ENCODE measurements at places on chromosomes 3 and 15.
A peak's percentile ranks its signal among the peaks of the same experiment; 100 is the strongest.

- DNase-seq = no peak
Observed at GRCh38 chr3:131485119-131485518, 17.7 kb downstream of the MRPL3 start.

DNA sequence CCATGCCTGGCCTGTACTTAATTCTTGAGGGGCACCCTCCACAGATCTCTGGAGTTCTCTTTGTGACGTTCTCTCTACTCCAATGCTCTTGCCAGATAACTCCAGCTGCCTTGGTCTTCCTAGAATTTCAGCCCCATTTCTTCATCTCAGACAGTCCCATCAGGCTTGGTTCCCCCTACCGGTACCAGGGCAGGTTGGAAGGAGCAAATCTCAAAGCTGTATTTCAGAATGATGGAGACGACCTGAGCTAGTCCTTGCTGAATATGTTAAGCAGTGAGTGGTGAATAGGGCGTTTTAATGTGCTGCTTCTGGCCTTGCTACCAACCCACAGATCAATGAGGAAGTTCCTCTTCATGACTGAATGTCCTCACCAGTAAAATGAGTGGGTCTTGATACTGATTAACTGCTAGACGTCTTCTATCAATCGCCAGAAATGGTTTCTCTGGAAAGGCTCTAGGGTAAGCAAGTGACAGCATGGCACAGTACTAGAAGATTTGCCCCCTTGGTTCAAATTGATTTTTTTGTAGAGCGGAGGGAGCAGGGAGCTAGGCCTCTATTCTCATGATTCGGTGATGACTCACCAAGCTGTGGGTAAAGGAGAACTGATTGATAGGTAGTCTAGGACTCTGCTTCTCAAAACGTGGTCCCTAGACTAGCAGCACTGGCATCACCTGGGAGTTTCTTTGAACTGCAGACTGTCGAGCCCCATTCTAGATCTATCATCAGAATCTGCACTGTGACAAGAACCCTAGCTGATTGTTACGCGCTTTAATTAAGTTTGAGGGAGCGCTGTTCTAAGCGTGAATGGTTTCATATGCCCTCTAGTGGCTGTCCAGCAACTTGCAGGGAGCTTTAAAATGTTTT, 67.8 kb downstream of the UBP1 start:
- DNase-seq = peak; percentile 16

DNA sequence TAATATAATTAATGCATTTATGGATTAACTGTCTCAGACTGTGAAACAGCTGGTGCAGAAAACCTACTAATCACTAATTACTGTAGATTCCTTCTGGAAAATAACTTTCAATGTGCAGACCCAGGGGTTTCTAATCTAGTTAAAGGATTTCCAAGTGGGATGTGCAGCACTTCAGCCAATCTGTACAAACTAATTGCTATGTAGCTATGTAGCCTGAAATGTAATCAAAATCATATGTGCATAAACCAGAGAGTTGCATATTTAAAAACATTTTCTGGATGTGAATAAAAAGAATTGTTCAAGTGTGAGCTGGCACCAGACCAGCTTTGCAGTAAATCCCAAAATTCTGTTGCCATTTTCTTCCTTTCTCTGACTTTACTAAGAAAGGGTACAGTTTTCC, 127.5 kb upstream of the CD96 start:
- no peak for DNase-seq

DNA sequence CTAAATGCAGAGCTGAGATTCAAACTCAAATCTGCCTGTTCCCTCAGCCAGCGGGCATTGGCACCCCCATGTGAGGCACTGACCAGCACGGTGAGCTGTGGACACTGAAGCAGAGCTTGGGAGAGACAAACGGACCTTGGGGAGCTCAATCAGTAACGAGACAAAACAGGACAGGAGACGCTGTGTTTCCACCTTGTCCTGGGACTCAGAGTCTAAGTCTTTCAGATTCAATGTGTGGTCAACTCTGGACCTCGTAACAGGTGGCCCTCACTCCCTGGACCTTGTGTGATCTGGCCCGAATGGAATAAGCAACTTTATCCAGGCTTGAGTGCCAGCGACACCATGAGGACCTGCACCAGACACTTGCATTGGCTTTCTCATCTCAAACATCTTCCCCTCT, 232.5 kb downstream of the UACA start:
- no peak for DNase-seq

- DNase-seq = peak; percentile 38
Observed at GRCh38 chr3:107431246-107432012, 54.2 kb downstream of the CCDC54 start.

DNA sequence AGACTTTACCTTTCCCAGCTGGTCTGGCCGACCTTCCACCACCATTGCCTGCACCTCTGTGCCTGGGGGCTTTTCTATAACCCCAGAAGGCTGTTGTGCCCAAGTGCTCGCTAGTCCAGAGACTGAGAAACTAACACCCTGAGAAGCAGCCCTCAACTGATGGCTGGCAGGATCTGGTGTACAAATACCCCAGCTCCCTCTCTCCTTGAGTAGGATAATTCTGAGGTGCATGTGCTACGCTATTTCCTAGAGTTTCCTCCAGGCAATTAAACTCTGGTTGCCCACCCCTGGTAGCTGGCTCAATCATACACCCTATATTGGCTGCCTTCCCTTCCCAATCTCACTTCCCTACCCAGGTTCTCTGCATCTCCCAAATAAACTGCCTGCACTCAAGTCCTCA, 11.5 kb upstream of the SLC6A1 start:
- no peak for DNase-seq

DNA sequence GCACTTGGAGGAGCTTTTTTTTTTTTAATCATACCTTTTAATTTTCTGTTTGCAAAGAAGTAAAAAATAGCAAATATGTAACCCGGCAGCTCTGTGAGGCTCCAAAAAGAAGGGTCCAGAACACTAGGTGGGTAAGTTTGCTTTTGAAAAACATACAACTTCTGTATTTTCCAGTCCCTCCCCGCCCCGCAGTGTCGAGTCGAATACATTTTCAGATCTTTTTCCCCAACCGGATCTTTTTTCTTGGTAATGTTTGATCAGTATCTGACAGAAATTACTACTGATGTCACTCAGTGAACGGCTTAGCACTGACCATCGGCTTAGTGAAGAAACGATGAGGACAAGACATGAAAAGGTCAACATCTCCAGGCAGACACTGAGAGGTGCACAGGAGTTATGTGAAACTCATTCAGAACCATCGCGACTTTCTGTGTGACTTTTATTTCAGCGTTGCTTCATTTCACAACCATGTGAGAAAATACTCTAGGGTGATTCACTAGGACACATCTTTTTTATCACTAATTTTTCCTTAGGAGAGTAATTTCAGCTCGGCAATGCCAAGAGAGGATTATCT, 11.0 kb downstream of the ISL2 start:
- DNase-seq = no peak

DNA sequence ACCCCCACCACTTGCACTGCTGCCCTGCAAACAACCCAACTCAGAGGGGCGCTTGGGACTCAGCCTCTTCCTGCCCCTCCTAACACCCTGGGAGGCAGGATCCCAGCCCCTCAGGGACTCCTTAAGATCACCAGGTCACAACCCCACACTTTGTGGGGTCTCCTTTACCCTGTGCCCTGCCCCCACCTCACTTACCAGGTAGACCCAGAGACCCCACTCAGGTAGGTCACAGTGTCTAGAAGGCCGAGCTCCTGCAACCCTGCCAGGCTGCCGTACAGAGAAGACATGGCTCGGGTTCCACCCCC, 9.1 kb downstream of the PLA2G4F start:
- no peak for DNase-seq

GRCh38 chr15:51048308-51048707, 46.4 kb downstream of the TNFAIP8L3 start:
- DNase-seq = no peak

DNA sequence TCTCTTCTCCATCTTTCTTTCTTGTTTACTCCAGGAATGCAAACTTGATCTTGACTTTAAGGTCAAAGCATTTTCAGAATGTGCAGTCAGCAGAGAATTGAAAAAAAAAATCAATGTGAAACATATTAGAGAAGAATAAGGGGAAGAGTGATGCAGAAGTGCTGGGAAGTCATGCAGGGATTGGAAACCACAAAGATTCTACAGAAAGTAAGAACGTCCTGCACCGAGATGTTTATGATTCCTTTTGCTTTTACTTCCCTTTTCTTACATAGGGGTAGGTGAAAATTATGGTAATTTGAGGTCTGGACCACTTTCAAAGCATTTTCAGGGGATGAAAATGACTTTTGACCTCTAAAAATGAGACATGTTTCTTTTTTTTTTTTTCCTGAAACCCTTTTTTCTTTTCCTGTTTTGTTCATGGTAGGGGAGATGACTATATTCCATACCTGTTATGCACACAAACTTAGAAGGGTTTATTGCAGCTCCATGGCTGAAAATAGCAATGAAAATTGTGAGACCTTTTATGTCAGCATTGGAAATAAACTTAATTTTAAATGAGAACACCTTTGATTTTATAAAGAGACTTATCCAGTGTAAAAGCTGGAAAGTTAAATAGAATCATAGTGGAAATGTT, 623.5 kb upstream of the TBL1XR1 start:
- DNase-seq = no peak

DNA sequence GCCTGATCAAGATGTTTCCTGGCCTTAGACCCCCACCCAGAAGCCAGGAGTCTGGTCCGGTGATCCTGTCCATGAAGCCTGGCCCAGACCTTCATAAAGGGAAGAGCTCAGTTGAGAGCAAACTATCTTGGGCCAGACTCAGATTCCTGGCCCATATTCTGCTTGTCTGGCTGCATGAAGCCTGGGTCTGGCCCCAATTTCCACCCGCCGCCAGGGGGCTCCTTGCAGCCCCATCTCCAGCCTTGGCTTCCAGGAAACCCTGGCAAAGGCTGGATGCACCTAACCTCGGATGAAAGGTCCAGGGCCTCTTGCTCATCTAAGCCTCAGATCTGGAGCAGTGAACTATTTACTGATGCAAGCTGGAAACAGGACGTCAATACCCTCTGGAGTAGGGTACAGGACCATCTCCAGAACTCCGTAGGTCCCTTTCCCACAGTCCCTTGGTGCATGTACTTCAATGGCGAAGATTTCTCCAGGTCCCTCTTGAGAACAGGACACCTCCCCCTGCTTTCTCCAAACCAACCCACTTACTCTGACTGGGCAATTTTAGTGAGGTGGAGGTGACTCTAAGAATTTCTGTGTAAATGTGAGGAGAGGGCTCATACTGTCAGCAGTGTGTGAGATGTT, 5.6 kb downstream of the FOXL2 start:
- no peak for DNase-seq

DNA sequence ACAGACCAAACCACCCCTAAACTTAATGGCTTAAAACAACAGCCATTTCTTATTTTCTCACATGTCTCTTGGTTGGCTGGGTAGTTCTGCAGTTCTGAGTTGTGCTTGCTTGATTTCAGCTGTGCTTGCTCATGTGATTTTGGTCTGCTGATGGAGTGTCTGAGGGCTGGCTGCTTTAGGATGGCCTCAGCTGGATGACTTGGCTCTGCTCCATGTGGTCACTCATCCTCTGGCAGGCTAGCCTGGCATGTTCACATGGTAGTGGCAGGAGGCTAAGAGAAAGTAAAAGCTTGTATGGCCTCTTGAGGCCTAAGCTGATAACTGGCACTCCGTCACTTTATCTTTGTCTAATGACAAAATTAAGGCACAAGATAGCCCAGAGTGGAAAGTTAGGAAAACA, 4.1 kb downstream of the SV2B start:
- no peak for DNase-seq

DNA sequence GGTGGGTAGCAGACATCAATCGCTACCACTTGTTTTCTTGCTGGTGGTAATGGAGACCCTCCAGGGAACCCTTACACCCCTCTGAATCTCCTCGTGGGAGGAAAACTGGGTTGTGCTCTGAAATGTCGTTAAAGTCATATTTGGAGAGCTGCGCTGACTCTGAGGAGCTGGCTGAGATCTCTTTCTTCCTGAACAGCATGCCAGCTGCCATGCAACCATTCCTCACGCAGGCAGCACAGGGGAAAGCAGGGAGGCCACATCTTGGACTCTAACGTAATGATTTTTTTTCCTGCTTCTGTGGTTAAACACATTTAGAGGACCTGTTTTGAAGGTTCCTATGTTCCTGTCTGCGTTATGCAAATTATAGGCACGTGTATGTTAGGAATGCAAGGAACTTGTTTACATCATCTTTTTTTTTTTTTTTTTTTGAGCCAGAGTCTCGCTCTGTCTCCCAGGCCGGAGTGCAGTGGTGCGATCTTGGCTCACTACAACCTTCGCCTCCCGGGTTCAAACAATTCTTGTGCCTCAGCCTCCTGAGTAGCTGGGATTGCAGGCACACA, 156.7 kb downstream of the TJP1 start:
- no peak for DNase-seq

- no peak for DNase-seq
Observed at GRCh38 chr3:60931452-60931851, 319.8 kb downstream of the FHIT start.

DNA sequence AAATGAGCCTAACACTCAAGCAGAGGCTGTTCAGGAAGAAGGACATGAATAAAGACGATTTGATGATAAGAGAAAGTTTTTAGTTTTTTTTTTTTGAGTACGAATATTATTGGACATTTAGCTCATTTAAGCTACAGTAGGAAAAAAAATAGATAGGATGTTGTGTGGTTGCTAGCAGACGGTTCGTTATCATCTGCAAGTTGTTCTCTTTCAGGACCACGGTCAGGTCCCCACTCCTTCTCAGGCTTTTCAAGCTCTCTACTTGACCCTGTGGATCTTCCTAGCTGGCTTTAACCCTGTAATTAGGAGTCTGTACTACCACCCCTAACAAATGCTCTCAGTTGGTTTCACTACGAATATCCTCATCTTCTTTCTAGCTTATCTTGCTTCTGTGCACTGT, 1.1 kb downstream of the KCNH8 start:
- DNase-seq = peak; percentile 19

DNA sequence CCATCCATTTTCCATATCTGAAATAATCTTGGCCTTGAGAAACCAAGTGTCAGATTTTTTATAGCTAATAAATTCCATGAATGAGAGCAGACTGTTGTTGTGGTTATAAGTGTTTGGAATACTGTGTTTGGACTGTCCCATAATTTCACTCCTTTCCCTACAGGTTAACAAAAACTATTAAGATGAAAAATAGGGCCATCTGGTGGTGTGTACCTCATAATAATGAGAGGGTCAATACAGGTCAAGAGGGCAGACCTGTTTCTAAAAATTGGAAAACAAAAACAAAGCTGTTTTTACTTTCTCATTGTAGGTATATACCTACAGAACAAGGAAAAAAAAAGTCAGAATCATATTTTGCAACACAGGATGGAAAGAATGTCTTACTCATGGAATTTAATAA, 553.8 kb upstream of the SGO1 start:
- no peak for DNase-seq

DNA sequence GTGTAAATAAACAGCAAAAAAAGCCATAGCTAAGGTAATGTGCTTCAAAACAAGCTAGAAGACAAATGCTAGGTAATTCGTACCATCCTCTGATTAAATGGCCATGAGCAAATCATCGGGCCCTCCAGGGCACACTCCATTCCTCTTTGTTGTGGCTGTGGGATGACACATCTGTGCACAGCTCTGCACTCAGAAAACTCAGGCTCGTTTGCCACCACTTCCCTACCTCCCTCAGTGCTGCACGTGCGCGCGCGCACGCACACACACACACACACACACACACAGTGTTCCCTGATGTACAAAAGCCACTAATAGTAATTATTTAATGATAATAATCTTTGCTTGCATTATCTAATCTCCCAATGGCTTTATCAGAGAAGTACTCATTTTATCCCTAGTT, 336.6 kb downstream of the FEZF2 start:
- DNase-seq = no peak

GRCh38 chr15:70714565-70714964, 48.8 kb downstream of the UACA start:
- no peak for DNase-seq

Measured in CD8-positive, alpha-beta memory T cell (primary cell).